ENCODE measurements at places on chromosomes 6 and 20.

DNA sequence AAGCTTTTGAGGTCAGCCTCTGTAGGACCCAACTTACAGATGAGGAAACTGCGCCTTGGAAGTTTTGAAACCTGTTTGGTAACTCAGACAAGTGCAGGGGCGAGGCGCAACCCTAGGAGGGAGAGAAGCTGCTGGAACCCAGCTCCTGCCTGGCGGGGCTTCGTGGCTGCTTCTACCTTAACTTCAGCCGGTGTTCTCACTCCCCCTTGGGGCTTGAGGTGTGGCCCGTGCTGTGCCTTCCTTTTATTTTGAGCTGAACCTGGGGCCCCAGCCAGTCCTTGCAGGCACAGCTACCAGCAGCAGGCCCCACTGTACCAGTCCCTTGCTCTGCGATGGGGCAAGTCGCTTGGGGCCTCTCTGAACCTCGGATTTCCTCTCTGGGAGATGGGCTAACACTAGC is 12.0 kb downstream of the RBM38 start:
- DNase-seq: no peak

DNA sequence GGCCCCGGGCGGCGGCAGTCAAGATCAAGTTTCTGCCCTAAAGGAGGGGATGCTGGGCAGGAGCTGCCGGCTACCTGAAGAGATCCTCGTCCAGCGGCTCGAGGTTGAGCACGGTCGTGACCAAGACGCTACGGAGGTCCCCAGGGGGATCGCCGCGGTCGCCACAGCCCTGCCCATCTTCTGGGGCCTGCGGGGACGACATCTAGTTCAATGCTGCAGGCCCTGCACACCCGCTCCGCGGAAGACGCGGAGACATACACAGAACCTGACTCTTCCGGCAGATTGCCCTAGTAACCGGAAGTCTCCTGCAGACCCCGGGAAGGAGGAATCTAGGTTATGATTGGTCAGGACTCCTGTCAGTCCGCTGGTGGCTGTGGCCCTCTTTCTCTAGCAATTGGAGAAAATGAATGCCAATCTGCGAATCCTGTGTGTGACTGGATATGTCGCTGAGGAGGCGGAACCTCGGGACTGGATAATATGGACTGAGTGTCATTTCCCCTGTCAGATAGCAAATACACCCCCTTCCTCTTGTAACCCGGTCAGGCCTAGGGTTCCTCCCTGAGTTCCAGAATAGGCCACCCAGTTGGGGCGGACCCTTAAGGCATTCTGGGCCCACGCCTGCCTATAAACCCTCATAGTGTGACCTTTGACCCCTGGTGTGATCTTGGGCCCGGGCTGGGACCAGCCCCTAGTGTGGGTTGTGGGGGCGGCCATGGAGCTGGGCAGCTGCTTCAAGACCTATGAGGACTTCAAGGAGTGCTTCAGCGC is at the start of the genes ACOT8 and ZSWIM3:
Gene ACOT8, minus strand, starts transcription at position 279 of the 768 bp plus-strand sequence. Its CDS starts 77 bp downstream, at position 202.
Gene ZSWIM3, plus strand, starts transcription at position 501 of the 768 bp plus-strand sequence. Its CDS starts 212 bp downstream, at position 713.
- peak; percentile 83 for DNase-seq

DNA sequence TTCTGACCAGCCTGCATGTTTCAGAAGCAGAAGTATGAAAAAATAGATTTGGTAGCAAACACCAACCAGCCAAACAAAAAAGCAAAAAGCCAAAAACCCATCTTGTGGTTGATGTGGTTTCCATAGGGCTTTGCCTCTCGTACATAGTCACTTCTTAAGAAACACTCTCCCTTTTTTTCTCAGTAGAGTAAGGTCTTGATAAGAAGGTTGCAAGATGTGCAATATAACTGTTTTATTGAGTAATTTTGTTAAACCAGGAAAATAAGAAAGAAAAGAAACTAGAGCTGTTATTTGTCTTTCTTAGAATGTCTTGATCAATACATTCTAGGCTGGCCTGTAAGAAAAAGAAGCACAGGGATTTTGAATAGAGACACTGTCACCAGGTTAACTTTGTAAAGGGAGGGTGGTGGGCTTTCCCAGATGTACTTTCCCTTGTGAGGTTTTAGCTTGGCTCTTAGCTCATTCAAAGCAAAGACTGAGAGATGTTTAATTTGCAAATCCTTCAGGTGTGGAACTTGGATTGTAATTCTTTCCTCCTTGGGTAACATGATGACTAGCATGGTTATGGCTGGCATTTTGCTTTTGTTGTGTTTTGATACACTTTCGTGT is 49.7 kb downstream of the AKAP12 start:
- no peak for DNase-seq

DNA sequence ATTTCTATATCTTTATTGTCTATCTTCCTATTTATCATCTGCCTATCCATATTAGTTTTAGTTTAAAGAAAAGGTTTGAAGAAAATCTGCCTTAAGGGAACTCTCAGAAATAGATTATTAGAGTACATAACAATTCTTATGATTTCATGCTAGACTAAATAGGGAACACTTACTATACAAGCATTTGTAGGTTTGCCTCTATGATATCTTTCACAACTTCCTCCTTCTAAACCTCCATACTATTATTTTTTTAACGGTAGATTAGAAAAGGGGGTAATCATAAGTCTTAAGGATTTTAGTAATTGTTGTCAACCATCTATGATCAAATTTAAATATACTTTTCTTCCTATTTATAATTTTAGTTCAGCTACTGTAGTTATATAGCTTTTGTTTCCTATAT is 11.6 kb upstream of the DSE start:
- no peak for DNase-seq

DNA sequence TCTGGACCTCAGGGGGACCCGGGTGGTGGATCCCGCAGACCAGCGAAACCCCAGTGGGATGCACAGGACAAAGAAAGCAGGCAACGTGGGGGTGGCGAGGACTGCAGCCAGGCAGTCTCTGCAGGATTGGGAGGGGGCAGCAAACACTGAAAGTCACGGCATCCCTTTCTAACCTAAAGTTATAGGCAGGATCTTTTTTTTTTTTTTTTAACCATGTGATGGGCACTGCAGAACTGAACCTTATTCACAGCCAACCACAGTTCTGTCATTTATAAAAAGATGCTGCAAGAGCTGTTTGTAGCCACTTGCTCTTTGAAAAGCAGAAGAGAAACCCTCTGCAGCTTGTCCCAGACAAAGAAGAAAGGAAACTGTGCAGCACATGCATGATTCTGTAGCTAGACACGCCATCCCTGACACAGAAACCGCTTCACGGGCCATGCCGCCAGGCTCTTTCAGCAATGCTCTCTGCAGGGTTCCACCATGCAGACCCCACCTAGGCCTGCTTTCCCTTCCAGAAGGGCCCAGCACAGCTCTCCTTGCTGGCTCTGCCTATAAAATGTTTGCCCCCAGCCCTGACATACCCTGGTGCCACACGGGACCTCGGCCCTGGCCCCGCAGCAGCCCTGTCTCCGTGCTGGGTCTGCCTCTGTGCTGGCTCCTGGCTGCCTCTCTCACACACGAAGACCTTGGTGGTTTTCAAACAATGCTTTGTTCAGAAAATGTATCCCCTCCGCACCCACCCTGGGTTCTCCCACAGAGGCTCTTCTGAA is 70.8 kb downstream of the PYGB start:
- no peak for DNase-seq

DNA sequence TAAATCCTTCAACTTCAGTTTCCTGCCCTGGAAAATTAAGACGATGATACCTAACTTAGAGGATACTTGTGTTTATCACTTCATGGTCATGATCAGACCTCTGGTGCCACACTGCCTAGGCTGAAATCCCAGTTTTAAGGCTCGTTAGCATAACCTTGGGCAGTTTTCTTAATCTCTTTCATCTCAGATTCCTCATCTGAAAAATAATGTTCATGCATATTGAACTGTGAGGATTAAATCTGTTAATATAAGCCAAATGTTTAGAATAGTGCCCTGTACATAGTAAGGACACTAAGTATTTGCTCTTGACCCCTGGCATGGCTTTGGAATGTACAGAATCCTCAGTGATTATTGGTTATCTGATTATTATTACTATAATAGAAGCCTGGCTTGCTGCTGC is 79.7 kb downstream of the OGFRL1 start:
- no peak for DNase-seq

DNA sequence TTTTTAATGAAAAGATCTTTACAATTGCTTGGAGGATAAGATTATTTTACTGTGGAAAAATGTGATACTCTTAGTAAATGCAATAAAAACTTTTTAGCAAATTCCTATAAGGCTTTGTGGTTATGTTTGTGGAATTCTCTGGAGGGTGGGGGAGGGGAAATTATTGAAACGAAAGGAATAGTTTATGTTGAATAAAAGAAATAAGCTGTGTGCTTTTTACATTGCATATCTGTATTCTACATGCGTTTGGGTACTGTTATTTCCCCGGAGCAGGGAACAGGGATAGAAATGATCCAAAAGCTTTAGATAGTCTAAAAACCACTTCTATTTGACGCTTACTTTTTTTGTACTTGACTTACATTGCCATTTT is 143.8 kb downstream of the SLC16A10 start:
- DNase-seq: no peak
